Chondrocyte (in vitro differentiated cells): ENCODE measurements at places on chromosomes 16 and 17. TPM values are rescaled to one million over a fixed set of nuclear protein-coding genes. Genes with fewer than 3 reads are reported as not detected.

DNA sequence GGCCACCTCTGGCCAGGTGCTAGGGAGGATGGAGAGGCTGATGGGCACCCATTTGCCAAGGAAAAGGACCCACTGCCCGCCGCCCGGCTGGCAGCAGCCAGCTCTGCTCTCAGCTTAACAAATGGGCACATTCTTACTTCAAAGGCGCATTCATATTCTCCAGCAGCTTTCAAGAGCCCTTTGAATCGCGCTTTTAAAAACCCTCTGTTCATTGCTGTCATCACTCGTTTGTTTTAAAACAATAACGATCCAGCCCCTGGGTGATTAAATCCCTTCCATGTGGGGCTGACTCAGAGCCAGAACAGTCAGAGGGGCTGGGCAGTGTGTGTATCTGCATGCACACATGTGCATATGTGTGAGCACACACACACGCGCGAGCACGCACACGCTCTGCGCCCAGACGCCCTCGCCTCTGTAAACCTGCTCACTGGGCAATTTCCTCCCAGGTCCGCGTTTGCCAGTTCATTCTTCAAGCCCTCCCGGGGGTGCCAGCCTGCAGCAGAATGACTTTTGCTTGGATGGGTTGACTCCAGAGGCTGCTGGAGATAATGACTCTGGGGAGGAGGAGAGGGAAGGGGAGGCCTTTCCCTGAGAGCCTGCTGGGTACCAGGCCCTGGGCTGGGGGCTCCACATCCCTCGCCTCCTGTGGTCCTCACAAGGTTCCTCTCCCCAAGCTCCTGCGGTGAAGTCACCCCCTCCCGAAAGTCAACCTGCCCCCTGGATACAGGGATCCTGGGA is 133.1 kb downstream of the SDK2 start:
- DNase-seq, result peak; percentile 59
- no peak overlapping the region for H3K27ac ChIP-seq
- no peak overlapping the region for H3K4me3 ChIP-seq
- H3K27me3 ChIP-seq, result peaks cover 2% of the 10 kb centered on the region

DNA sequence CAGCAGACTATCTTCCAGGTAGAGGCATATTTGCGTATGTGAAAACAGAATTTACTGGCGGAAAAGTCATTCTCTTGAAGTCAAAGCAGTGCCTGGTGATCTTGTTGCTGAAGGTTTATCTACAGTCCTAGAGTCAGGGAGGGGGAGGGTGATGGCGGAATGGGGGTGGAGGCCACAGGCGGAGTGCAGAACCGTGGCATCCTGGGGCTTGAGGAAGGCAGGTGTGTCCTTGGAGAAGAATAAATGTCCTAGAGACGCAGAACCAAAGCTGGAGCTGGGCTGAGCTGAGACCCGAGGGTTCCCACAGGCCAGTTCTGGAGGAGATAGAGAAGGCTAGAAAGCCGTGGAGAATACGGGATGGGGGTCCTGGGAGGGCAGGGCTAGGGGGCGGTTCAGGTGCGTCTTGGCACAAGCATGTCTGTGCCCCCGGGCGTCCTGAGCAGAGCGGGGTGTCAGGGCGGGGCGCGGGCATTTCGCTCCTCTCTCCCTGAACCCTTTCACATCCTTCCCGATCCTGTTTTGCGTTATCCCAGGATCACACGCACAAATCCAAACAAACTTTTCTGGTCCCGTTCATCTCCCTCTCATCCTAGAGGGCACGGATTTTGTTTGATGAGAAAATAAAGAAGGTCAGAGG is 76.9 kb upstream of the CREBBP start:
- no peak overlapping the region for H3K4me3 ChIP-seq
- H3K4me1 ChIP-seq, result peaks cover 38% of the 10 kb centered on the region
- peak overlapping the region; percentile 45 for H3K27ac ChIP-seq
- no peaks in the 10 kb centered on the region for H3K36me3 ChIP-seq
- H3K27me3 ChIP-seq, result no peaks in the 10 kb centered on the region

Gene PRSS33
- not detected in 3 replicates for total RNA-seq

DNA sequence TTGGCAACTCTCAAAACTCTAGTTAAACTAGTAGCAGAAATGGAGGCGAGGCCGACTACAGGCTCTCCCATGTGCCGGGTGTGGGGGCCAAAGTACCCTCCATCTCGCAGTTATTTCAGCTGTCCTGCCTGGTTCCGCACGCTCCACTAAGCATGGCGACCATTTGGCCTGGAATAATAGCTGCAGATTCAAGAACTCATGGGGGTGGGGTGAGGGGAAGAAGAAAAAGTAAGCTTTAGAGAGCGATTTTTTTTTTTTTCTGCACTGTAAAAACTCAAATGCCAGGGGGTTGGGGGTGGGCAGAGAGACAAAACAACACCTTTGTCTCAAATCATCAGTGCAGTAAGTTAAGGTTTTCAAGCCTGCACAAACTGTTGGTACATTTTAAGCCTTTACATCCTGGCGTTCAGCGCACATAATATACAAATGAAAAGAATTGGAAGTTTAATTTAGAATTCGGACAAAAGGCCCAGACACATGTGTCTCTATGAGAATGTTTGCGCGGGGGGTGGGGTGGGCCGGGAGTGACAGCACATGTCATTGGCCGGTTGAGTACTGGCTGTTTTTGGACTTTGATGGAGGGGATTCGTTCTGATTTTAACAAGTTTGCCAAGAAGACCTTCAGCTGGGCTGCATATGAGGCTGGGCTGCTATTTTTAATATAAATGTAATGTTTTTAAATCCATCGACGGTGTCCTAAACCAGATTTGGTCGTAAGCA is 694.7 kb upstream of the SALL1 start:
- no peaks in the 10 kb centered on the region for H3K4me1 ChIP-seq
- no peak overlapping the region for H3K27ac ChIP-seq
- H3K36me3 ChIP-seq, result no peaks in the 10 kb centered on the region
- H3K4me3 ChIP-seq, result no peak overlapping the region

DNA sequence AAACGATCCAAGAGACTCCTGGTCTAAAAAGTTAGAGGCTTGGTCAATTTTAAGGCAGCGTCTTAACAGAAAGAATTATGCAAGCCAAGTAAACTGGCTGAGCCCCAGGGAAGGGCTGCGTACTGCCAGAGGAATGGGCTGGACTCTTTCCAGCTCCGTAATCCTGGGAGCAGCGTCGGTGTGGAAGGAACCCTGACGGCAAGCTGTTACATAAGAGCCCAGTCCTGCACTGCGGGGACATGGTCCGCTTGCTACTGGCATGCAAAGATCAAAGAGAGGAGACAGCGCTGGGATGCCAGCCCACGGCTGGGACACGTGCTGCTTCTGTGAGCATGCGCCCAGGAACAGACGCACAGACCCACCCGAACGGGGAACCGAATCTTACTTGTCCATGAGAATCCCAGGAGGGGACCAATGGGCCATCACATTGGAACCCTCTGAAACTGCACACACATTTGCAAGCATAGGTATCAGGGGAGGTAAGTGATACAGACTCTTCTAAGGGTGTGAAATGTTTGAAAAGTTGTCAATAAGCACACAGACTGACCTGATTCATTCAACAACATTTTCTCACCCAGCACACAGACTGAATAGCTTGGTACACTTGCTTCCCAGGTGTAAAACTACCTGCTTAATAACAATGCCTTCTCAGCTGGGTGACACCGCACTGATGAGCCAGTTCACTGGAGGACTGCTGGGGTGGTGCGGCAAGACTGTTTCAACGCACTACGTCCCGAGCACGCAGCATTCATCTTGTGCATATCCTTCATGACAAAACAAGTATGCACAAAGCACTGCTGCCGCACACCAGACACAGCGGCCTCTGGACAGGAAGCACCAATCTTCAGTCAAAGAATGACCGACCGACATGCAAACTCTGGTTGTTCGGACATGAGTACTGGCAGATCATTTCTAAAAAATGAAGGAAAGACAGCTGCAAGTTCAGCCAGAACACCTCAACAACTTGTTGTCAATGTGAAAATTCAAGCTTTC is 94.9 kb downstream of the ANKRD11 start:
- DNase-seq, result no peak
- H3K4me1 ChIP-seq, result peaks cover 44% of the 10 kb centered on the region
- peaks cover 2% of the 10 kb centered on the region for H3K36me3 ChIP-seq
- H3K27me3 ChIP-seq, result no peaks in the 10 kb centered on the region
- H3K4me3 ChIP-seq, result no peak overlapping the region

Gene CCL8
- total RNA-seq, result not detected in 3 replicates

- peak overlapping the region; percentile 77 for H3K27ac ChIP-seq
- H3K4me3 ChIP-seq, result no peak overlapping the region
- DNase-seq, result no peak
- H3K36me3 ChIP-seq, result no peaks in the 10 kb centered on the region
- peaks cover 24% of the 10 kb centered on the region for H3K4me1 ChIP-seq
Measured at GRCh38 chr16:56861092-56861610, 3.9 kb upstream of the SLC12A3 start.

DNA sequence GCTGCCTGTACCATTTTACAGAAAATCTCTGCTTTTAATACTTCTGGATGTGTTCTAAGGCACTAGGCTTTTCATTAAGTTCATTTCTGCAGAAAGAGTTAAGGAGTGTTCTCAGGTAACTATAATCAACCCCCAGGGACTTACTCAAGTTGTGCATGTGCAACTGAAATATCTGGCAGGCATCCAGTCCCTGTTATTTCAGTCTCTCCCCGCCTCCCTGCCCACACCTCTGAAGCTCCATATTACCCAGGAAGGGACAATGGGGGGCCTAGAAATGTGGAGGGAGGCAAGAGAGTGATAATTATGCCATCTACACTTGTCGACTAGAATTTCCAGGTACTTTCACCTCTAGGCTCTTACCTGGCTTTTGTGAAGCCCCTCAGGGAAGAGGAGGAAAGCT is 432.2 kb downstream of the MAF start:
- no peak for DNase-seq
- H3K36me3 ChIP-seq, result no peaks in the 10 kb centered on the region
- H3K4me1 ChIP-seq, result peaks cover 18% of the 10 kb centered on the region
- no peaks in the 10 kb centered on the region for H3K27me3 ChIP-seq
- no peak overlapping the region for H3K4me3 ChIP-seq
- H3K27ac ChIP-seq, result no peak overlapping the region

DNA sequence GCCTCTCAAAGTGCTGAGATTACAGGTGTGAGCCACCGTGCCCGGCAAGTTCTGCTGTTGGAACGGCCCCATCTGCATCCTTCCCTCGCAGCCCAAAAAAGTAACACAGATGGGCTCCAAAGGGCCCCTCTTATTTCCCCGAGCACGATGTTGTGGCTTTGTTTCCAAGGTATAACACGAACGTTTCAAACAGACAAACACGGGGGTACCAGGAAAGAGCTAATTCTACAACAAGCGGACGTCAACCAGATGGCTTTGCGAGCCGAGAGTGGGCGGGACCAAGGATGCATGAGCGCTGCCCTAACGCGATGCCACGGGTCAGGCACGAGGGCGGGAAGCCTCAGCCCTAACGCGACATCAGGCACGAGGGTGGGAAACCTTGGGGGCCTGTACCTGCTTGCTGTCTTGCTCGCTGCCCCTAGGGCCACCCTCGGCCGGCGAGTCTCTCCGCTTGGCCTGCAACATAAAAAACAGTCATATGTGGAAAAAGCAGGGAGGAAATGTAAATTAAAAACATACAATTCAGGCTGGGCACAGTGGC is 24.2 kb downstream of the UNKL start:
- no peak for DNase-seq
- H3K36me3 ChIP-seq, result peaks cover 5% of the 10 kb centered on the region
- H3K27me3 ChIP-seq, result no peaks in the 10 kb centered on the region
- no peaks in the 10 kb centered on the region for H3K4me1 ChIP-seq
- H3K4me3 ChIP-seq, result no peak overlapping the region

Gene POLR3E
- 25.2 to 34.8 TPM (median 26.7 TPM) in 3 replicates for total RNA-seq

DNA sequence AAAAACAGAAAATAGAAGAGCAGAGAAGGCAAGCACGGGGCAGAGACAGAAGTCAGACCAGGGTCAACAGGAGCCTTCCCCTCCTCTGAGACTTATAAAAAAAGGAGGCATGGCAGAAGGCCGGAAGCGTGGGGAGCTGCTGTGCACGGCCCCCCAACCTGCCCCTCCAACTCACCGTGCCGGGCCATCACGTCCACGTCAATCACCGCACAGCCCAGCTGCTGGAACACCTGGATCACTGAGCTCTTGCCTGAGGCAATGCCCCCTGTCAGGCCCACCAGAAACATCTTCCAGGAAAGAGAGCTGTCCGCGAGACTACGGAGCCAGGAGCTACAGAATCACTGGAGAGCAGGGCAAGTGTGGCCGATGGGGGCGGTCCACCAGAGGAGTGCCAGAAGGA is 16.8 kb downstream of the DCAKD start:
- no peak overlapping the region for H3K4me3 ChIP-seq
- no peaks in the 10 kb centered on the region for H3K4me1 ChIP-seq
- H3K27ac ChIP-seq, result no peak overlapping the region
- peaks cover 16% of the 10 kb centered on the region for H3K36me3 ChIP-seq

Gene CPHXL2
- total RNA-seq, result not detected in 3 replicates

GRCh38 chr17:17104494-17104893 is 62.2 kb downstream of the MPRIP start:
- H3K36me3 ChIP-seq, result peaks cover 7% of the 10 kb centered on the region
- peaks cover 59% of the 10 kb centered on the region for H3K4me1 ChIP-seq
- no peak overlapping the region for H3K4me3 ChIP-seq
- H3K27me3 ChIP-seq, result no peaks in the 10 kb centered on the region
- peak; percentile 44 for DNase-seq

DNA sequence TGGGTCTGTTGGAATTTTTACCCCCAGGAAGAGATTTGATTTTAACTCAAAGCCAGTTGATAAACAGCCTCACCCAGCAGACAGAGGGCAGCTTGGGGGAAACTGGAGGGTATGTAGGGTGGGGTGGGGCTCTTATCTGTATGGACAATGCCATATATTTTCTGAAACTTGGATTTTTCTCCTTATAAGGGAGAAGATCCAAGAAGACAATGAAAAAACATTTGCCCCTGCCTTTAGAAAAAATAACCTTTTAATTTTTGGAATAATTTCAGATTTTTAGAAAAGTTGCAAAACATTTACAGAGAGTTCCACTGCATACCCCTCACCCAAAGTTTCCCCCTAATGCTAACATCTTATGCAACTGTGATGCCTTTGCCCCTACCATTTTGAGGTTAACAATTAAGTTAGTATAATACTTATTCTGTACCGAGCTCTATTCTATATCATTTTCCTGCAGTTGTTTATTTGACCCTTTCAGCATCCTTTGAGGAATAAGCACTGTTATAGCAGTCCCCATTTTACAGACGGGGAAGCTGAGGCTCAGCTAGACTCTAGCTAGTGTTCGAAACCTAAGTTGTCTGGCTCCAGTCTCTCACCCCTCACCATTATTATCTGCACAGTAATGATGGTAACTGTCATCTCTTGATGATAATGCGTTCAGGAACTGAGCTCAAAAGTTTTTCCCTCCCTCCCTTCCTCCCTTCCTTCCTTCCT is 66.4 kb downstream of the PRKCB start:
- H3K4me3 ChIP-seq, result no peak overlapping the region
- no peak overlapping the region for H3K27ac ChIP-seq
- H3K4me1 ChIP-seq, result peaks cover 11% of the 10 kb centered on the region

- H3K36me3 ChIP-seq, result peaks cover 2% of the 10 kb centered on the region
- H3K27ac ChIP-seq, result no peak overlapping the region
- H3K27me3 ChIP-seq, result no peaks in the 10 kb centered on the region
- H3K4me1 ChIP-seq, result peaks cover 13% of the 10 kb centered on the region
Measured at GRCh38 chr16:83215406-83216001, 588.7 kb downstream of the CDH13 start.

Gene SLC9A5
- 3.0 to 5.6 TPM (median 3.4 TPM) in 3 replicates for total RNA-seq

Gene CDK3
- 6.3 to 7.1 TPM (median 6.7 TPM) in 3 replicates for total RNA-seq
